ENCODE measurements at places on chromosomes 11 and 22.

DNA sequence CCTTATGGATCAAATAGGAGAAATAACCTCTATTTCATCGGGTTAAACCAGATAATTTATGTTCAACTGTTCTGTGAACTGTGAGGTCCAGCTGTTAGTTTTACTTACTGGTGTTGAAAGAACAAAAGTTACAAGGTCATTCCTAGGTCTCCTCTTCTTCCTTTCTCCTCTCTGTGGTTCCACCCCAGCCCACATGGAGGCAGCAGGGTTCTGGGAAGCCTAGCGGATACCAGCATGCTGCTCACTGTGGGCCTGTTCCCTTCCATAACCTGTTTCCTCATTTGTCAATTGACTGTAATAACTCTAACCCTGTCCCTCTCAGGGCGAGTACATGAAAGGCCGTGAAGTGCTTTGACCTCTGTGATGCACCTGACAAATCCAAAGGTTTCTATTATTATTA is 27.8 kb downstream of the RELT start:
- DNase-seq, result peak; percentile 26

GRCh38 chr11:32016111-32016510 is 74.8 kb upstream of the RCN1 start:
- no peak for DNase-seq

- no peak for DNase-seq
Measured at GRCh38 chr11:118715245-118715831, 35.9 kb upstream of the TREH start.

GRCh38 chr11:111526501-111526900 is 11.9 kb downstream of the HOATZ start:
- DNase-seq, result no peak

GRCh38 chr11:126891556-126892217 is 108.9 kb downstream of the KIRREL3 start:
- DNase-seq, result no peak

DNA sequence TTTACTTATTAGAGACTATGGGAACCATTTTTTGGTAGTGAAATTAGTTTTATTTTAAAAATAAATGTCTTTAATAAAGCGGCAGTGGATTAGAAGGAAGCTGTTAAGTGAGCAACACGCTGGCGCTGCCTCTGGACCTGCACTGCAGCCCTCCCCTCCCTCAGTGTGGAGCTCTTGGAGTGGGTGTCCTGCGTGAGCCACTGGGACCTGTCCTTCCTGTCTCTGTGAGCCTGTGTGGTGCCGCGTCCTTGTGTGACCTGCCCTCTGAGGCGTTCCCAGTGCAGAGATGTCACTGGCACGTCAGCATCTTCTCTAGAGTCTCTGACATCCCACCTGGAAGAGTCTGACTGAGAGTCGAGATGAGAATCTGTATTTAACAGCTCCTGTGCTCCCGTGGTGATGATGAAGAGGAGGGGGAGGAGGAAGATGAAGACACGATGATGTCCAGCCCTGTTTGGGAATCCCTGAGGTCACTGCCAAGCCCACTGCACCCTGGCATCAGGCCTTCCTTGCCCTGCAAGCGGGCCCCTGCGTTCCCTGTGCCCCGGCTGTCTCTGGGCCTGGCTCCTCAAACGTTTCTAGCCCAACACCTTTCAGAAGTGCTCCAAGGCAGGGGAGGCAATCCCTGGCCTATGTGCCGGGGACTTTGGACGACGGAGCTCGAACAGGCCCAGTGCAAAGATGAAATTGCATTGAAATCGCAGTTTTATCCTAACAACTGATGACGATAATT is 271.8 kb downstream of the TBC1D22A start:
- no peak for DNase-seq

DNA sequence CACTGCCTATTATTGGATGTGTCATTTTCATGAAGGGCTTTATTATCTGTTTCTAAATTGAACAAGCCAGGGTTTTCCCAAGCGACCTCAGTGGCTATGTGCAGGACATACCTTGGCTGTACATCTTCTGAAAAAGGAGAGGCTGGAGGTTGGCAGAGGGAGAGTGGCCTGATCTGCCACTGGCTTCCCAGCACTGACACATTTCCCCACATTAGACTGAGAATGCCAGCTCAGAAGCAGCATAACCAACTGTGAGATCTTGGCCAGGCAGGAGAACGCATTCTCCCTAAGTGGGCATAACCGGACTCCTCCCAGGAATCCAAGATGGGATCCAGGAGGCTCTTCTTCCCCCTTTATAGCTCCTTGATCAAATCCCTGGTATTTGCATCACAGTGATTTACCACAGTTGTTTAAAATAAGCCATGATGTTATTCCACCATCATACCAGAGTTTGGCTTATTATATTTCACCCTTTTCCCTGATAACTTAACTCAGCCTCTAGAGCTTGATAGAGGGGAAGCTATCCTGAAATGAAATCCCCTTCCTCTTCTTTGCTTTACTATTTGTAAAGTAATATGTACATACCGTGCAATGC is 33.8 kb downstream of the AMOTL1 start:
- DNase-seq, result no peak

DNA sequence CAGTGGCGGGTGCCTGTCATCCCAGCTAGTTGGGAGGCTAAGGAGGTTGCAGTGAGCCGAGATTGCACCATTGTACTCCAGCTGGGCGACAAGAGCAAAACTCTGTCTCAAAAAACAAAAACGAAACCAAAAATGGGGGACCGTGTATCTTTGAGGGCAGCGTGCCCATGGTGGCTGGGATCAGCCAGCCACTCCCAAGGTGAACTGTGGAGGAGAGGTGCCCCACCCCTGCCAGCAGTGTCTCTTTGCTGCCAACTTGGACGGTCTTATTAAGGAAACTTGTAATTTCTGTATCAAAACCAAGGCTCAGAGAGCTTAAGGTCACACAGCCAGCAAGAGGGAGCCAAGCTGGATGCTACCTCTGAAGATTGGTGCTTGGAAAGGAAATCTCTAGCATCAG is 147.7 kb downstream of the CACNA1I start:
- DNase-seq, result no peak

GRCh38 chr22:37526376-37526775 is 7.2 kb upstream of the CARD10 start:
- no peak for DNase-seq

DNA sequence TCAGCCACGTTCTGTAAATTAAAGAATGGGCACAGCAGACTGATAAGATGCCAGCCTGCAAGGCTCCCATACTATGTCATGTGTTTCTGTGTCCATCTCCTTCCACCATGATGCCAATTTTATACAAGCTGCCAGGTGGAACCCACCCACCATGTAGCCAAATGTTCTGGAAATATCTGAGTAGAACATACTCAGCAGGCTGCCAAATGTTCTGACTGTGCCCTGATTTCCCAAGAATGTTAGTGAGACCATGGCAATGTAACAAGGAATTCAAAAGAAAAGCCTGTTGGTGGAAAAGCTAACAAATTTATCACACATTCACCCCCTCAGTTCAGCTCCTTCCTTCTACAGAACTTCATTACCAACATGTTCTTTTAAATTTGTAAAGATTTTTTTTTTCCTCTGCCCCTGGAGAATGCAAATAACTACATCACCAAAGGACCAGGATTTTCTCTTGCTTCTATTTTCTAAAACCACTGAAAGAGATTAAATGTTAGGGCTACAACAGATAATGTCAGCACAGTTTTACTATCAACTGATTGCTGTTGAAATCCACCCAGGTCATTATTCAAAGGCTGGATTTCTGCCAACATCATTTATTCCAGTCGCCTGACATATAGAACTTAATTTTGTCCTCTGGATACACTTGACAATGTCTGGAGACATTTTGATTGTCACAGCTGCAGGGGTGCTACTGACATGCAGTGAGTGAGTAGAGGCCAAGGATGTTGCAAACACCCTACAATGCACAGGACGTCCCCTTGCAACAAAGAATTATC is 3.1 kb downstream of the DMC1 start:
- peak; percentile 1 for DNase-seq

- no peak for DNase-seq
Measured at GRCh38 chr11:72669527-72669926, 4.7 kb downstream of the PDE2A start.

DNA sequence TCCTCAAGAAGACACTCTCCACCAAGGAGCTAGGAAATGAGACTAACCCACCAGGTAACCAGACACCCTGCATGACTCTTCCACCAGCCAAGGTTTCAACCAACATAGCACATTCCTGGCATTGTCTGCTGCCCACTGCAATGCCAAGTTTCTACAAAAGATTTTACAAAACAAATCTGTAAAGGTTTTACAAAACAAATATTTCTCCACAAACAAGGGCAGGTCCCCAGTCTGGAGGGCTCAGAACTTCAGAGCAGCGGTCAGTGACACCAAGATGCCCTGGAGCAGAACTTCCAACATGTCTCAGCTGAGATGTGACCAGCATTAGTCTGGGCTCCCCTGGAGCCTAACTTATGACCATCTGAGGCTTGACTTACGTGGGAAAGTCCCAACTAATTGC is 14.0 kb downstream of the GALNT18 start:
- DNase-seq, result no peak

DNA sequence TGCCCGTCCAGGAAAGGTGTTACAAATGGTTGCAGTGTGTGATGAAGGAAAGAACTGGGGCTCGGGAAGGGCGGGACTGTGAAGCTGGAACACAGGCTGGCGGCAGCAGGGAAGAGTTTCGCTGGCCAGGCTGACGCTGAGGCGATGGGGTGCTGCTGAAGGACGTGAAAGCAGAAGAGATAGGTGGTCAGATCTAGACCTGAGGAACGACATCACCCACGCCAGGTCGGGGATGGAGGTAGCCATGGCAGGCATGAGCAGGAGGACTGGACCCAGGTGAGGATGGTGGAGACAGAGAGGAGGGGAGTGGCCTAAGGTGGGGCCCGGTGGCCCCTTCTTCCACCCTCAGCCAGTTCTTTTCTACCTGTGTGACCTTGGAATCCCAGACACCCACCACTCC is 9.1 kb downstream of the CDC42EP2 start:
- DNase-seq, result no peak

DNA sequence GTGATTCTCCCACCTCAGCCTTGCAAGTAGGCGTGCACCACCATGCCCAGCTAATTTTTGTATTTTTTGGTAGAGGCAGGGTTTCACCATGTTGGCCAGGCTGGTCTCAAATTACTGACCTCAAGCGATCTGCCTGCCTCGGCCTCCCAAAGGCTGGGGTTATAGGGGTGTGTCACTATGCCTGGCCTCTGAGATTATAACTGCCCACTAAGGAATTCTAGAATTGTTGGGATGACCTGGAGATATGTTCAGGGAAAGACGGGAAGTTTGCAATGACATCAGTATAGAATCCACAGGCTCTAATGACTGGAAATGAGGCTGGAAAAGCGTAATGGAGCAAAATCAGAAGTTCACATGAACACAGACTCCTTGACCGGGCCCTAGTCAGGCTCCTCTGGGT is 62.2 kb downstream of the CLMP start:
- DNase-seq, result no peak

- no peak for DNase-seq
Measured at GRCh38 chr11:80417681-80418080, 976.9 kb upstream of the TENM4 start.

DNA sequence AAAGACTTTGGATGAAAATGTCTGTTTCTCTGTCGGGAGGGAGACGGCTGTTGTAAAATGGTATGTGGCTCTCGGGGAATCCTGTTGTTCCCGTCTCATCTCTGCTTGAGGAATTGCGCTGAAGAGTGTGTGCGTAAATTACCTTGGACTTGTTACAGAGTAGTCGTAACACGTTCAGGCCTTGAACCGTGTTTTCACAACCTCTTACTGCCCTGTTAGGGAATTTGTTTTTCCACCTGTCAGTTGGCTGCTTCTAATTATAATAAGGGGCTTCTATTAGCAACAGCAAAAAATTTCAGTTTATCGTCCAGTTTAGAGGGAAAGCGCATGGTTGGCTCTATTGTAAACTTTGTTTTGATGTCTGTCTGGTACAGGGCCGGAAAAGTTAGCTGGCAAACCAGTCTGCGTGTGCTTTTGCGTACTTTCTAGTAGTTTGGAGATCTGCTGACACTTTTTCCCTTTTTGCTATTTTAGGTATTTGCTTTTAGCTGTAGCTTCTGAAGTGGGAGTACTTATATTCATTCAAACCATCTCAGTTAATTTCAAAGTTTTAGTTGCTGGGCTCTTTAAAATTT is 1.5 kb downstream of the HIPK3 start:
- no peak for DNase-seq

DNA sequence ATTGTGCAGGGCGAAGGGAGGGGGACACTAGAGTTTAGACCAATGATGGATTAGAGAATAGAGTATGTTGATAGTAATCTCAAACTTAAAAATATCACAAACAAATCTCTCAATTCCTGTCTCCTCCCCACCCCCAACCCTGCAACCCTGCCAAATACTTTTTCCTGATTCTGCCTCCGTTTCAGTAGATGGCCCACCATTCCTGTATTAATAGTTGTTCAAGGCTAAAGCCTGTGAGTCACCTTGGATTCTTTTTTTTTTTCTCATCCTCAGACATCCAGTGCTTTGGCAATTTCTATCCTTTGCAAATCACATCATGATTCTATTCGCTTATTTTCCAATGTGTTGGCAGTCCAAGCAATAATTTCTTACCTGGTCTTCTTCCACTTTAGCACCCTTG is 207.9 kb downstream of the DYNC2H1 start:
- DNase-seq, result no peak

GRCh38 chr11:133977067-133977677 is 20.4 kb upstream of the IGSF9B start:
- no peak for DNase-seq

- peak; percentile 65 for DNase-seq
Measured at GRCh38 chr22:31230871-31231621, 18.9 kb downstream of the LIMK2 start.

GRCh38 chr22:24240381-24240780 is 4.5 kb downstream of the GGT5 start:
- DNase-seq, result no peak

DNA sequence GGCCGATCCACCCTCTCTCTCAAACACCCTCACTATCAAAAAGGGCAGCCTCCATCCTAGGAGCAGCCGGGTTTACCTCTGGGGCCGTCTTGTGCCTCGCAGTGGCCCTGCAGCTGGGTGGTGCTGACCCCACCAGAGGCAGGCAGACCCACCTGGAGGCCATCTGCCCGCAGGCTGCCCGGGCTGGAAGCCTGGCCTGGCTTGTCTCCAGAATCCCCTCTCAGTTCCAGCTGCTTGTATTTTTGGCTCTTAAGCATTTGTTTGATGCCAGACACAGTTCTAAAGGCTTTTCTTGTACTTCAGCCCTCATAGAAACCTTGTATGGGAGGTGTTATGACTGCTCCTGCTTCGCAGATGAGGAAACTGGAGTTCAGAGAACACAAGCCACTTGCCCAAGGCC is 4.2 kb upstream of the NFAM1 start:
- peak; percentile 86 for DNase-seq

GRCh38 chr11:9703280-9703679 is 39.4 kb downstream of the SWAP70 start:
- DNase-seq, result no peak

- DNase-seq, result no peak
Measured at GRCh38 chr11:117438371-117439000, 110.8 kb downstream of the CEP164 start.
